AG08396 (cell line): ENCODE measurements at places on chromosomes 7 and 10.

DNA sequence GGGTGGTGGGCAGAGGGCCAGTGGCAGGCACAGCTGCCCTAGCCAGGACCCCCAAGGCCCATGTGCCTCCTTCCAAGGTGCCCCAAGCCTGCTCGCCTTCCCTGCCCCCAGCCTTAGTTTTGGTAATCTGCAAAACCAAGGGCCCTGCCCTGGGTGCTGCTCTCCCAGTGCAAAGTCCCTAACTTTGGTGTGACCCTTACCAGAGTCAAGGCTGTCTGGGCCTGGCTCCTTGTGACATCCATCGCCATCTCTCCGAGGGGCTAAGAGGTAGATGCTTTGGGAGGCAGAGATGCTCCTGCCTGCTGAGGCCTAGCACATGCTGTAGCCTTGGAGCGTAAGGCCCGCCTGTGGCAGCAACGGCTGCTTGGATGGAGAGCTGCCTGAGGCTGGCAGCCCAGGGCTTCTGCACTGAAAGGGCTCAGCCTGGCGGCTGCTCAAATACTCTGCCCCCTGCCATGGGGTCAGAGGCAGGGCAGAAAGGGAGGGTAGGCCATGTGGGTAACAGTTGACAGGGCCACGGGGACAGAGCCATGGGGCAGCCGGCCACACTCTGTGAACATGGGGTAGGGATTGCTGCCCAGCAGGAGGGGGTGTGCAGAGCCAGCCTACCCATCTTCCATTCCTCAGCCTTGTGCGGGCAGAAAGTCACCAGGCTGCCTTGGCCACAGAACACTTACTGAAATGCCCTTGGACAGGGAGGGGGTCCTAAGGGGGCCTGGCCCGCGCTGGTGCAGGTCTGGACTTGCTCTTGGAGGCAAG is 17.9 kb upstream of the MYL7 start:
- DNase-seq, result no peak

- DNase-seq, result no peak
Measured at GRCh38 chr7:39845006-39845405, 105.0 kb upstream of the CDK13 start.

- no peak for DNase-seq
Measured at GRCh38 chr10:6164271-6165095, 38.2 kb upstream of the PFKFB3 start.

DNA sequence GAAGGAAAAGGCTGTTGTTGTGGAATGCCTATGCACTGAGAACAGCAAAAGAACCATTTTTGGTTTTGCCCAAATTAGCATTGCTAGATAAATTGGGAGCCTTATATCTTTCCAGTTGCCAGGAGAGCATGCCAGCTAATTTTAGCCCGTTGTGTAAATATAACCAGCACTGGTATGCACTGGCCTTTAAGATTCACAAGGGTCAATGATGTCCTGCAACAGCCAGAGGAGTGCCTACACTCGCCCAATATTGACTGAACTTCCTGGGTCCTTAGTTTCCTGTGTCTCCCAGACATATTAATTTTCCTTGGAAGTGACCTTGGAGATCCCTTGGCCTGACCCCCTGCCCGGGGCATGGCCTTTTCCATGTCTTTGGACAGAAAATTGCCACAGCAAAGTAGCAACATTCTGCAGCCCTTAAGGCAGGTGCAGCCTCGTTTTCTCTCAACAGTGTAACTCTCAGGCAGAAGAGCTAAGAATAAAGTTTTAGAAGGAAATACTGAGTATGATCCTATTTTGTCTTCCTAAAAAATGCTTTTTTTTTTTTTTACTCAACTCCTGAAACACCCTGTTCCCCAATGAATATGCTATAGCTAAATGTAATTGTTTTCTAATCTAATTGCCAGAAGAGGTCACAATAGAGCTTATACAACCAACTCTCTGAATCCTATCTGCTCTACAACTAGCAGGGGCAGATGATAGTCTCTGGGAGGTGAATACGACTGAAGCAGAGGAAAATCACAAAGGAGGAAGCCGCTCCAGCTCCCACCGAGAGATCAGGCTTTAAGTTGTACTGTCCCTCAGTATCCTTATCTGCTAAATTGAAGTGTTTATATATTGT is 131.9 kb upstream of the PCGF5 start:
- no peak for DNase-seq

DNA sequence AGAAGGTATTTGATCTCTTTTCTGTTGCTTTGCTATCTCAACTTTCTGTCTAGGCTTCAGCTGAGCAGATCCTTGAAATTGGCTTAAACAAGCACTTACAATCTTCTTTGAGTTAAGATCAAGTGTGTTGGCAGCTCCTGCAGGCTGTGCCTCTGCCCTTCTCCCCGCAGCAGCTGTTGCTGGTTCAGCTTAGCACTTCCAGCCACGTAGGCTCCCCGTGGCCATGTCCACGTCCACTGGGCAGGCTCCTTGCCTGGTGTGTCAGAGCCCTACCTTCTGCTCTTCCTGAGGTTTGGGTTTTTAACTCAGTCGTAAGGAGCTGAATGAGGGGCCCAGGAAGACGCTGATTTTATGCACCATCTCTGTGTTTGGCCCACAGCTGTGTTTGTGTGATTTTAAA is 47.2 kb downstream of the CAMK1D start:
- no peak for DNase-seq
